ENCODE measurements at places on chromosomes 7 and 10.

- DNase-seq: no peak
These were observed 42.5 kb downstream of the FOXK1 start for GRCh38 chr7:4724648-4725013.

DNA sequence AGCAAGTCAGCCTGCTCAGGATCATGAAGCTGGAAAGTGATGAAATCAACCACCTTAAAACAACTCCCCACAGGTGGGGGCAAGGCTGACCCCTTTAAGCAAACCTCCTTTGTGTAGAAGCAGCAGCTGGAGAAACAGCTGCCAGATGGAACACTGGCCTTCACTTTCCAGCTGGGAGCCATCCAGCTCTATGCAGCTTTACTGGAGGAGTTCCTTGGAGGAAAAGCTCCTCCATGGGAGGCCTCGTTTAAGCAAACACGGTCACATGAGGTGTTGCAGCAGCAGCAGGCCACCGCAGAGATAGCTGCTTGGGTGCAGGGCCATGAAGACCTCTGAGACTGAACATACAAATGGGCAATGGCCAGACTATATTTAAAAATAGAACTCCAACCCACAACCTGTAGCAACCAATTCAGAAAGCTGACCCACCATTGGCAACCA, 13.0 kb upstream of the DLG5 start:
- no peak for DNase-seq

DNA sequence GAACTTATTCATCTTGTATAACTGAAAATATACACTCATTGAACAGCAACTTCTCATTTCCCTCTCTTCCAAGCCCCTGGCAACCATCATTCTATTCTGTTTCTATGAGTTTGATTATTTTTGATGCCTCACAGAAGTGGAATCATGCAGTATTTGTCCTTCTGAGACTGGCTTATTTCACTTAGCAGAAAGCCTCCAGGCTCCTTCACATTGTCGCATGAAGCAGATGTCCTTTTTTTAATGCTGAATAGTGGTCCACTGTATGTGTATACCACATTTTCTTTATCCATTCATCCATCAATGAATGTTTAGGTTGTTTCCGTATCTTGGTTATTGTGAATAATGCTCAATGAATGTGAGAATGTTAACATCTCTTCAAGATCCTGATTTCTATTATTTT, 238.2 kb upstream of the KLF14 start:
- no peak for DNase-seq

DNA sequence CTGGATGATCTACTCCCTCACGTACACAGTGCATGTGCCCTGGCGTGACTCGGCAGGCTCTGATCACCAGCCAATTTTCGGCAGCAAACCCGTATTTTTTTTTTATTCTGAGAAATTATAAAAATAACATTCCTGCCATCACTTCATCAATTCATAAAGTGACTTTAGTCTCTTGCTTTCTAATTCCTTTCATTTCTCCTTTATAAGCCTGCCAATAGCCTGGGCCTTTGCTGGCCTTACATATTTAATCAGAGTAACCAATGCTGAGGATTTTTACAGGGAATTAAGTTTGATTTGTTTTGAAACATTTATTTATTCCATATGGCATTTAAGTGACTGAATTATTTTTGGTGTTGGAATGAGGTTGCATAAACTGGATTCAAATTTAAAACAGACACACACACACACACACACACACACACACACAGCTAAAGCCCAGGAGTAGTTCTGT, 140.8 kb downstream of the ETV1 start:
- DNase-seq: no peak

GRCh38 chr10:60495338-60496055, 105.8 kb upstream of the ANK3 start:
- no peak for DNase-seq

GRCh38 chr10:106765241-106765754, 399.2 kb downstream of the SORCS1 start:
- no peak for DNase-seq

DNA sequence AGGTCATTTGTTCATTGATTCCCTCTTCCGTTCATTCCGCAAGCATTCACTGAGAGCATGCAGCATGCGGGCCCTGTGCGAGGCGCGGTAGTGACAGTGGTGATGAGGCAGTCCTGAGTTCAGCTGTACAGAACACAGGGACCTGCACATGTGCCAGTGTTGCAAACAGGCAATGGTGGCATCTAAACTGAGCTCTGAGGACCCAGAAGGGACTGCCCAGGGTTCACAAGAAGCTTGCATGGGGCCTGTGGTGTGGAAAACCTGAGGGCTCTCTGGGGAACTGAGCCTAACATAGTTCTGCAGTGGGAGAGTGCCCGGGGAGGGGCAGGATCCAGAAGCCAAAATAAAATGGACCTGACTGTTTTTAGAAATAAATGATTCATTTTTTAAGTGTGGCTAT, 13.2 kb downstream of the ZNF488 start:
- DNase-seq: no peak

DNA sequence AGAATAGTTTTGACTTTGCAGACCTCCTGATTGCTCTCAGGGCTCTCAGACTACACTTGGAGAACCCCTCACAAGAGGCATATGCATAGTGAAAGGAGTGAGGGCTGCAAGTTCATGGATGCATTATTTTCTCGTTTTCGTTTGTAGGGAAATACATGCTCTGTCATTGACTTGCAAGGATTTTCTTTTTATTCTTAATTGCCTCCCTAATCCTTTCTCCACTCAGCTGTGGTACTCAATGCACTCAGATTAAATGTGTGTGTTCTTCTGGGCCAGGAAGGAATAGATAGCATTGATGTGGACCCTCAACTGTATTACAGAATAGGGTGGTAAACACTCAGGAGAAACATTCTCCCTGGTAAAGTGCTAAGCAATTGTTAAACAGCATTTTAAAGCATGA, 188.7 kb downstream of the CACNB2 start:
- no peak for DNase-seq

DNA sequence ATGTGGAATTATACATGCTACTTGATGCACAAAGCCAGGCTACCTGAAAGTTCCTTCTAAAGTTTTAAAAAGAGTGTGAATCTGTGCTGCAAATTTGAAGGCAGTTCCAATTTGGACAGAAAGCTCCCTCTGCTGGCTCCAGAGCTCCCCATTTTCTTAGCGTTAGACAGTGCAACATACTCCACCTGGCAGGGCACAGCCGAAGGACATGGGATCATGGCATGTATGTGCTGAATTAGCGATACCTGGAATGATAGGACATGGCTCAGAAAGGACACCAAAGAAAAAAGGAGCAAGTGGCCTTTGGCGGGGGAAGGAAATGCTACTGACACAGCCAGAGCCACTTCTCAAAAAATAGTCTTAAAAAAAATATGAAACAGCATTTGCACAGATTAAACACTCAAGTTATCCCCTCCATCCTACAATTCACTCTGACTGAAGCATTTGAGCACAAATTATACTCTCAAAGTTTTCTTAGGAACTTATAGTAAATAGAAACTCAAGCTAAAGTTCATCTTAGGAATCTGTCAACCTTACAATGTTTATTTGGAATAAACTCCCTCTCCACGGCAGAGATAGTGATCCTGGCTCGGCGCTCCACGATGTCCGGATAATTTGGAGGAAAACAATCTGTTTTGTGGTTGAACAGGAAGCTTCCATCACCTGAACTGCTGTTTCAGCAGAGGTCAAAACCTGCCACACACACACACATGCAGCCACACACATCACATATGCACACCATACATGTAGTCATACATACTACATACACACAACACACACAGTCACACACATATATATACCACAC, 80.0 kb downstream of the C7orf25 start:
- DNase-seq: no peak
